ENCODE measurements at places on chromosomes 2 and 18.

DNA sequence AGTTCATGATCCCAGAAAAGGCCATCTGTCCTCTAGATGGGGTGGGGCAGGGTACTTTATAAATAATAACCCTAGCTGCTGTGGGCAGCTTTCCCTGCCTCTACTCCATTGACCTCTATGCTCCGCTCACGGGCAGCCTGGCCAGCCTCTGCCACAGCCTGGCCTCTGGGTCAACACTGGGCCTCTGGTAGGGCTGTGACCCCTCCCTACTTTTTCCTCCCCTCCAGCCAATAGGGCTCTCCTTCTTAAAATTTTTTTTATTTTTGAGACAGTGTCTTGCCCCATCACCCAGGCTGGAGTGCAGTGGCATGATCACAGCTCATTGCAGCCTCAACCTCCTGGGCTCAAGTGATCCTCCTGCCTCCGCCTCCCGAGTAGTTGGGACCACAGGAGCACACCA, 4.1 kb upstream of the GAREM2 start:
- no peak for DNase-seq

DNA sequence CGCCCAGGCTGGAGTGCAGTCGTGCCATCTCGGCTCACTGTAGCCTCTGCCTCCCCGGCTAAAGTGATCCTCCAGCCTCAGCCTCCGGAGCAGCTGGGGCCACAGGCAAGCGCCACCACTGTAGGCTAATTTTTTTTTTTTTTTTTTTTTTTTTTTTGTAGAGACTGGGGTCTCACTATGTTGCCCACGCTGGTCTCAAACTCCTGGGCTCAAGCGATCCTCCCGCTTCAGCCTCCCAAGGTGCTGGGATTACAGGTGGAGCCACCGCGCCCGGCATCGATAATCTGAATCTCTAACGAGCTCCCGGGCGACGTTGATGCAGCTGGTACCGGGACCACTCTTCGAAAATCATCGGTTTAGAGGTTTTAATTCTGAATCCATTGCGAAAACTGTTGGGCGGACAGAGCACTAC, 520 bp upstream of the CYP20A1 start:
- DNase-seq, result no peak

DNA sequence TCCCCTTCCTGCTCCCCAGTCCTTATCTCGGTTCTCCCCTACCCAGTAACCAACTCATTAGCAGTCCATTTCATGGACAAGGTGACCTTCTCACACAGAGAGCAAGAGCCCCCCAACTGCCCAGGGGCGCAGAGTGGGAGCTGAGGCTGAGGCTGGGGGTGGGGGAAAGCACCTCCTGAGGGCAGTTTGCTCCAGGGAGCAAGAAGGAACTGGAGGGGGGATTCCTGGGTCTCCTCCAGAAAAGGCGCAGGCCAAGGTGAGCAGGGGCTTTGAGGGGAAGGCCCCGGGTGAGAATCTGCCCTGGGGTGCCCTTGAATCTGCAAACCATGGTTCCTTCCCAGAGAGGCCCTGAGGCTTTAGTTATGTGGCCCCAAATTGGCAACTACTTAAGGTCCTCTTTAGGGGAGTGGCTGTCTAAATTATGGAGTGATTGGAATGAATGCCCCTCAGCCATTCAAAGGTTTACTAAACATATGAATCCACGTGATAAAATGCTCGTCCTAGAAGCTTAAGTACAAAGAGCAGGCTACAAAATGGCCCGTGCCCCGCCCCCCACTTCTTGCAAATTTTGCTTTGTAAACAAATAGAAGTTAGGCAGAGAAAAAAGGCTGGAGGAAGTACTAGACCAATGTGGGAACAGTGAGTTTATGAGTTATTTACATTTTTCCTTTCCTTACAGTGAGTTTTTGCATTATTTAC, 123.5 kb upstream of the HS6ST1 start:
- DNase-seq, result no peak

DNA sequence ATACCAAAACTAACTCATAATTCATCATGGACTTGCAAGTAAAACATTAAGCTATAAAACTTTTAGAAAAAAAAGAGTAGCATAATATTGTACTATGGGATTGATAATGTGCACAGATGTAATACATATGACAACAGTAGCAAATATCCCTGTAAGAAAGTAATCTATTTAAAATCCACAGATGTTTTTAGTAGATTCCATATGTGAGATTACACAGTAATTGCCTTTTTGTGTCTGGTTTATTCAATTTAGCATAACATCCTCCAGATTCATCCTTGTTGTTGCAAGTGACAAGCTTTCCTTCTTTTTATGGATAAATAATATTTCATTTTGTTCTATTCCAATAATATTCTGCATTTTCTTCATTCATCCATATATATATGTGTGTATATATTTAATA, 278.2 kb upstream of the LRRTM4 start:
- DNase-seq, result no peak

DNA sequence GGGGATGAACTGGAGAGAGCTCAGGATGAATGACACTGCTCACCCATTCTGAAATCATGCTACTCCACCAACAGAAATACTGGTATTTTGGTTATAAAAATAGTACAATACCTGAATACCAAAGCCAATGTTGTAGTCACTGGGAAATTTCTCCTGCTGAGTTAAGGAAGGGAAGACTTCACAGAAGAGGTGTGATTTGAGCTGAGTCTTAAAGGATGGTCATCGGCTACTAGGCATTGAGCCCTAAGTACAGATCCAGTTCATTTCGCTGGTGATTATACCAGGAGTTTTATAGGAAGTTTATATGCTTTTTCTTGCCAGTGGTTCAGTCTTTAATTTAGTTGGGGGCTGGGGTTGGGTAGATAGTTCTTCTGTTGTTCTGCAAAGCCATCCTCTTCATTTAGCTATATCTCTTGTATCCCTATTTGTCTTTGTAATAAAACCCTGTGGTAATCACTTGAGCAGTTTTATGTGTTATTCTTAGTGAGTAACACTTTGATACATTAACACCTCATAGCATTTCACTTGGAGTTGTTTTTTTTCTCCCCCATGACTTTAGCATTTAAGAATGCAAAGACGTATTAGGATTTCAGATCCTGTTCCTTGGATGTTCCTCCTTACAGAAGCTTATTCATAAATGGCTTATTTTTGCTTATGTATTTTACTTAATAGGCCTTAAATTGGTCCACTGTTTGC, 239.9 kb upstream of the FOSL2 start:
- no peak for DNase-seq

GRCh38 chr2:23793476-23793875, 133.4 kb downstream of the ATAD2B start:
- DNase-seq, result no peak

DNA sequence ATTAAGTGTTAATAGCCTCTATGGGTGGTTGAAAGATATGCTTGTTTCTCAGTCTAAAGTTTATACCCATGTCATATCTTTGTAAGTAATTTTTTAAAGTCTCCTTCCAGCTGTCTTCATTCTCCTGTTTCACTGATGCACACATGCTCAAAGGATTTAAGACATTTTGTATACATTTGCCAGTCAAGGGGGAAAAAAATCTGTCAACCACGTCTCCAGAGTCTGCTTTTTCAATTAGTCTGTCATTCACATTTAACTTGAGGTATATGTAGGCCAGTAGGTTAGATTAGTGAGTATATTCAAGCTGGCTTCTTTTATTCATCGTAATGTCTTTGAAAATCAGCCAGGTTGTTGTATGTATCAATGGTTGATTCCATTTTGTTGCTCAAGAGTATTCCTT, 193.5 kb downstream of the MCFD2 start:
- no peak for DNase-seq

DNA sequence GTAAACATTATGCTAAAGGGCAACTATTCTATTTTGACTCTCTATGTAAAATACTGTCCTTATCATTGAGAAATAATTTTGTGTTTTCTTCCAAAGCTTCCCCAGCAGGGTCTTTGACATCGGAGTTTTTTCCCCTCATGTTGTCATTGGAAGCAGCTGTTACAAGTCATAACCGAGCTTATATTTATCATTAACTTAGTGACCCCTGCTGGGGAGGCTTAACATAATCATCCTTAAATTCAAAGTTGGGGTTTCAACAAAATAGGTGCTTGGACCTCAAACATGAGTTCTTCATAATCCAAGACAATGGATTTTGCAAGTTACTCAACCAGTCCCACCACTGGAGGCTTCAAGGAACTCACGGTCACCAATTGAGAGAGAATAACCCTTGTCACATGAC, 330.9 kb downstream of the DCC start:
- peak; percentile 1 for DNase-seq

DNA sequence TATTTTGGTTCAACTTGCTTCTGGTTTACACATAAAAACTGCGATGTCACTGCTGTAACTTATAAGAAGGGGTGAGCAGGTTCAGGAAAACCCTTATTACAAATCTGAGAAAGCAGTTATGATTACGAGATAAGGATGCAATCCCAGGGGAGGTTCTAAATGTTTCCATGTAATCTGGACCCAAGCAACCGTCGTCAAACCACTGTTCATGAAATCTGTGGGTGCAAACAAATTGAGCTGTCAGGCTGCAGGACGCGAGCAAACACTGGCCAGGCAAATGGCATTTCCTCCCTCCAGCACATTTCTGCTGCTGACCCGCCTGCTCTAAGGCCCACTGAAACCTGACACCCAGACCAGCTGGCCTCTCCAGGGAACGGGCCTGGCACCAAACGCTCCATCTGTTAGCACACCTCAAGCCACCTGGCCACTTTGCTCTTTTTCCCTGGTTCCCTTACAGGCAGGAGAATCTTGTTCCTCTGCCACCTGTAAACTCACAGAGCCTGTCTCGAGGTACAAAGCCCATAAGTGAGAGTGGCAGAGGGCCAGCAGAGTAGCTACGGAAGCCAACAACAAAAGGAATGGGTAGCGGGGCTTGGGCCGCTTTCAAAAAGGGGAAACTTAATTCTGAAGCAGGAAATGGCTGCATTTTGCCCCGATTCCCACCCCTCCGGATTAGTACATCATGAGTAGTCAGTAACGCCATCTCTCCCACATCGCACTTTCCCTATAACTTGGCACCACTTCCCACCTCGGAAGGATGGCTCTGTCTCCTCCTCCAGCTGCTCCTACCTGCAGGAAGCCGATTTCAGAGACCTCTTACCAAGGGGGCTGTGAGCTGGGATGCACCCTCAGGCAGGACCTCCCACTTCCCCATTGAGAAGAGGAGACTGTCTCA, 26.5 kb downstream of the CRACDL start:
- DNase-seq, result peak; percentile 84

DNA sequence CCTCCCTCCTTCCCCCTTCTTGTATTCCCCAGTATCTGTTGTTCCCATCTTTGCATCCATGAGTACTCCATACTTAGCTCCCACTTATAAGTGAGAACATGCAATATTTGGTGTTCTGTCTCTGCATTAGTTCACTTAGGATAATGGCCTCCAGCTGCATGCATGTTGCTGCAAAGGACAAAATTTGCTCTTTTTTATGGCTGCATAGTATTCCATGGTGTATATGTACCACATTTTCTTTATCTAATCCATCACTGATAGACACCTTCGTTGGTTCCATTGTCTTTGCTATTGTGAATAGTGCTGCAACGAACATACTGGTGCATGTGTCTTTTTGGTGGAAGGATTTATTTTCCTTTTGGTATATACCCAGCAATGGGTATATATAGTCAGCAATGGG, 47.4 kb downstream of the VIT start:
- DNase-seq, result no peak

DNA sequence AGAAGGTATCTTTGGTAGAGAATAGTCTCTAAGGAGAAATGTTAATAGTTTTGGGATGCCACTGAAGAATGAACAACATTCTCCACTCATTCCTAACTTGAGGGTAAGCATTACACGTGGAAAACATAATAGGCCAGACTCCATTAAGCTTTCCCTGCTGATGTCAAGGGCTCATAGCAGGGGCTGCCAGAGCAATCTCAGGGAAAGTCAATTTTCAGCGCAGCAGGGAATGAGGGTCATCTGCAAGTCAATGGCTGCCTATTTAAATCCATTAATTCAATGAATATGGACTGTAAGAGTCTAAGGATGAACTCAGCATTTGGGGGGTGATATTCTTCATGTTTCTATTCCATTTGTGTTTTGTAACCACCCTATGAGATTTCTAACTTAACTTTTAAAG, 144.2 kb upstream of the ARL4C start:
- DNase-seq, result no peak

GRCh38 chr2:70921839-70922234, 13.9 kb upstream of the ATP6V1B1 start:
- no peak for DNase-seq

DNA sequence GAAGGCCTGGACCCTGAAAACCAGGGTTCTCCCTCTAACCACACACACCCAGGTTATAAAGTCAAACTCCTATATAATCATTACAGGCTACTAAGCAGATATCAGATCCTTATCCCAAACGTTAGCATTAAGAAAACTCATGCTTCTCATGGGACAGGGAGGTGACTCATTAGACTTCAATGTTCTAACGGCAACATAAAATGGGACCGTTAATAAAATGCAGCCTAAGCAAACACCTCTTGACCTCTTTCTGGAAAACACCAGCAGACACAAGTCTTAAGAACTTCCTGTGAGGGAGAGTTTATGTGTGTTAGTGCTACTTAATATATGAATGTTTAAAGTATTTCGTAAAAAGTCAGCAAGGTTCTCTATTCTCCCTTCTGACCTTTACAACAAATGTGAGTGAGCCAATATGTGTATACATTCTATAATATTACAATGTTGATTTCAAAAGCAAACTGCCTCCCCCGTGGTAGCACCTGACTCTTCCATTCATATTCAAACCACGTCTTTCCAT, 31.7 kb downstream of the LPIN2 start:
- peak; percentile 86 for DNase-seq

DNA sequence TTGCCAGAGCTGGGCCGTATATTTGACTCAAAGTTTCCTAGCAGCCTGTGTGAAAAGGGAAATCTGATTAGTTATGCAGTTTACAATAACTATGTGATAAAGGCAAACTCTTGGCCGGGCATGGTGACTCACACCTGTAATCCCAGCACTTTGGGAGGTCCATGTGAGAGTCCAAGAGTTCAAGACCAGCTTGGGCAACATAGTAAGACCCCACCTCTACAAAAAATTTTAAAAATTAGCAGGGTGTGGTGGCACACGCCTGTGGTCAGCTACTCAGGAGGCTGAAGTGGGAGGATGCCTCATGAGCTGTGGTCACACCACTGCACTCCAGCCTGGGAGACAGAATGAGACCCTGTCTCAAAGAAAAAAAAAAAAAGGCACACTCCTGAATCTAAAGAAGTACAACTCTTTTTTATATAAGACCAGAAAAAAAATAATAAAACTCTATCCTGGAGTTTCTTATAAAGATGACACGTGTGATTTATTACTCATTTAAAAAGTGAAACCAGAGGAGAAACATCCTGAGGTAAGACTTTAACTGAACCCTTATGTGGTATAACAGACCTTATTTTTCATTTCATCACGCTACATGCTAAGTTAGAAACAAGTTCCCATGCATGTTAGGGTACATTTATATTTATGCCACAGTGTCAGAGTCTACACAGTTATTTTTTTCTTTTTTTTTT, 32.6 kb upstream of the KCMF1 start:
- no peak for DNase-seq

- DNase-seq, result no peak
Observed at GRCh38 chr18:42921226-42921737, 194.2 kb downstream of the RIT2 start.

All from brain microvascular endothelial cell (primary cell).